ENCODE measurements at places on chromosomes 6 and 20.
A peak's percentile ranks its signal among the peaks of the same experiment; 100 is the strongest.

DNA sequence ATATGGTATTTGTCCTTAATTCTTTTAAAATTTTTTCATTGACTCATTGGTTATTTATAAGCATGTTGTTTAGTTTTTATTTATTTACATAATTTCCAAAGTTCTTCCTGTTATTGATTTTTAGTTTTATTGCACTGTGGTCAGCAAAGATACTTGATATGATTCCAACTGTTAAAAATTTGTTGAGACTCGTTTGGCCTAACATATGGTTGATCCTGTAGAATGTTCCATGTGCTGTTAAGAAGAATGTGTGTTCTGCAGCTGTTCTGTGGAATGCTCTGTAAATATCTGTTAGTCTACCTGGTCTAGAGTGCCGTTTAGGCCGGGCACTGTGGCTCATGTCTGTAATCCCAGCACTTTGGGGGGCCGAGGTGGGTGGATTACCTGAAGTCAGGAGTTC is 197.7 kb downstream of the CD109 start:
- no peak for DNase-seq

GRCh38 chr6:112061605-112062004 is 7.7 kb downstream of the CCN6 start:
- no peak for DNase-seq

- DNase-seq: peak; percentile 1
Observed at GRCh38 chr20:36384022-36384619, 78.0 kb downstream of the DLGAP4 start.

- no peak for DNase-seq
Observed at GRCh38 chr20:22368235-22368634, 216.1 kb downstream of the FOXA2 start.

DNA sequence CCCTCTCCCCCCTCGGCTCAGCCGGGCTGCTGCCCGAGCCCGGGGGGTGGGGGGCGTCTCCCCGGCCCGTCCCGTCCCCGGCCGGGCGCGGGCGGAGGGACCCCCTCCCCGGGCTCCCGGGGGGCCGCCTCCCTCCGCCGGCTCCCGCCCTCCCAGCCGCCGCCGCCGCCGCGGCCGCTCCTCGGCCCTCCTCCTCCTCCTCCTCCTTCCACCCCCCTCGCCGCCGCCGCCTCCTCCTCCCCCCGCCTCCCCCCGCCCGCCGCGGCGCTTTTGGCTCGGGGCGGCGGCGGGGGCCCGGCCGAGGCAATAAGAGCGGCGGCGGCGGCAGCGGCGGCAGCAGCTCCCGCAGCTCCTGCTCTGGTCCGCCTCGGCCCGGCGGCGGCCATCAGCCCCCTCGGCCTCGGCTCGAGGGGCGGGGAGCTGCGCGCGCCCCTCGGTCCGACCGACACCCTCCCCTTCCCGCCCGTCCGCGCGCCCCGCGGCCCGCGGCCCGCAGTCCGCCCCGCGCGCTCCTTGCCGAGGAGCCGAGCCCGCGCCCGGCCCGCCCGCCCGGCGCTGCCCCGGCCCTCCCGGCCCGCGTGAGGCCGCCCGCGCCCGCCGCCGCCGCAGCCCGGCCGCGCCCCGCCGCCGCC is 38.7 kb downstream of the GNAS start:
- peak; percentile 67 for DNase-seq

GRCh38 chr6:158303210-158303731 is 9.0 kb upstream of the TULP4 start:
- no peak for DNase-seq

- DNase-seq: no peak
Observed at GRCh38 chr6:154347981-154348380, 8.6 kb downstream of the IPCEF1 start.

DNA sequence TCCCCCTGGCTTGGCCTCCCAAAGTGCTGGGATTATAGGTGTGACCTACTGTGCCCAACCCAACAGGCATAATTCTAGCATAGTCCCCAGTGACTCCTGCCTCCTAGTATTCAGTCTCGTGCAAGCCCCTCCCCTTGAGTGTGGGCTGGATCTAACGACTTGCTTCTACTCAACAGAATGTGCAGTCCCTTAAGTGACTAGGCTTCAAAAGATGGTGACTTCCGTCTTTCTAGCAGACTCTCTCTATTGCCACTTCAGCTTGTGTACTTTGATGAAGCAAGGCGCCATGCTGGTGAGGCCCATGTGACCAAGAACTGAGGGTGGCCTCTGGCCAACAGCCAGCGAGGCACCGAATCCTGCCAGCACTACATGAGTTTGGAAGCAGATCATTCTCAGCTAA is 109.6 kb upstream of the TRAF3IP2 start:
- no peak for DNase-seq

DNA sequence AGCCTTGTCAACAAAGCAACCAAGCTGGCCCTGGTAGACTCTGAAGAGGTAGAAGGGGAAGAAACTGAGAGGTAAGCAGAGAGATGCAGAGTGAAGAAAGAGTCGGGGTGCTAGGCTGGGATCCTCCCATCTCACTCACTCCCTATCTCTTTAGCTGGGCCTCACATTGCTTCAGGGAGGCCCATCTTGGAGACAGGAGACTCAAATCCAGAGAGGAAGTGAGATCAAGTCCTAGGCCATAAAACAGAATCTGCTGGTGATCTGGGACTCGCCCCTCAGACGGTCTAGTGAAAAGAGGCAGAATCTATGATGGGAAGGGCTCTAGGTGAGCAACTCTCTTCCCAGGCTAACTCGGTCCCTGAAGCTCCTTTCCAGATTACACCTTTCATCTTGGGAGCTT is 659 bp upstream of the GUCA1B start:
- no peak for DNase-seq

GRCh38 chr6:44471271-44471981 is 83.9 kb downstream of the CDC5L start:
- no peak for DNase-seq

- DNase-seq: no peak
Observed at GRCh38 chr20:10213526-10213925, 5.1 kb upstream of the SNAP25 start.

GRCh38 chr6:99138445-99138844 is 190.7 kb upstream of the FBXL4 start:
- no peak for DNase-seq

Measured in fibroblast of skin of left quadriceps (primary cell).